ENCODE measurements at places on chromosomes 12 and 14.

DNA sequence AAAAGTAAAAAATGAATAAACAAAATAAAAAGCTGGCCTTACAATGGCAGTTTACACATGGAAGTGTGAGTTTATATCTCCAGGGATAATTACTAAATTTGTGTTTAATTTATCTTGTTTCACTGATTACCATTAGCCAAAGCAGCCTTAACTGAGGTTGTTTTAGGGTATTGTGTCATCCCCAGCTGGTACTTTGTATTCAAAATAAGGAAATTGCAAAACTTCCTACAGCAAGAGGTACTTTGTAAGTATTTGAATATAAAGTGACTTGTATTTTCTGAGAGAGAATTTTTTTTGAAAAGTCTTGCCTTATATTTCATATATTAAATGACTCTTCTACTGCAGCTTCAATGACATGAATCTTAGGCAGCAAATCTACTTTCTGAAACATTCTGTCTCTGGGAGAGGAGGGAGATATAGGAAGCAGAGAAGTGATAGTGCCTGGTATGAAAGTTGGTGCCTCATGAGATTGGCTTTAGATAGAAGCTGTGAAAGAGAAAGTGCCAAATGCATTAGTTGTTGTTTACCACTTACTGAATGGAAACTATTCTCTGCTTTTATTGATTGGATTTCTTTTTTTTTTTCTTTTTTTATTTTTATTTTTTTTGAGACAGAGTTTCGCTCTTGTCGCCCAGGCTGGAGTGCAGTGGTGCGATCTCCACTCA lies 6.7 kb downstream of the FNTB start:
- no peak for DNase-seq

GRCh38 chr14:89325299-89325883 lies 91.6 kb downstream of the FOXN3 start:
- no peak for DNase-seq

- no peak for DNase-seq
Measured at GRCh38 chr12:130762319-130762675, 46.2 kb upstream of the RIMBP2 start.

DNA sequence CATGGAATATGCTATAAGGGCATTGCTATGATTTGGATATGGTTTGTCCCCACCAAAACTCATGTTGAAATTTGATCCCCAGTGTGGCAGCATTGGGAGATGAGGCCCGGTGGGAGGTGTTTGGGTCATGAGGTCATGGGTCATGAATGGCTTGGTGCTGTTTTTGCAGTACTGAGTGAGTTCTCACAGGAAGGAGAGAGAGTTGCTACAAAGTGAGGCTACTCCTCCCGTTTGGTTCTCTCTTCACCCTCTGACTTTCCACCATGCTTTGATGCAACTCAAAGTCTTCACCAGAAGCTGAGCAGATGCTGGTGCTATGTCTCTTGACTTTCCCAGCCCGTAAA lies 388.1 kb upstream of the TMPO start:
- DNase-seq = no peak

DNA sequence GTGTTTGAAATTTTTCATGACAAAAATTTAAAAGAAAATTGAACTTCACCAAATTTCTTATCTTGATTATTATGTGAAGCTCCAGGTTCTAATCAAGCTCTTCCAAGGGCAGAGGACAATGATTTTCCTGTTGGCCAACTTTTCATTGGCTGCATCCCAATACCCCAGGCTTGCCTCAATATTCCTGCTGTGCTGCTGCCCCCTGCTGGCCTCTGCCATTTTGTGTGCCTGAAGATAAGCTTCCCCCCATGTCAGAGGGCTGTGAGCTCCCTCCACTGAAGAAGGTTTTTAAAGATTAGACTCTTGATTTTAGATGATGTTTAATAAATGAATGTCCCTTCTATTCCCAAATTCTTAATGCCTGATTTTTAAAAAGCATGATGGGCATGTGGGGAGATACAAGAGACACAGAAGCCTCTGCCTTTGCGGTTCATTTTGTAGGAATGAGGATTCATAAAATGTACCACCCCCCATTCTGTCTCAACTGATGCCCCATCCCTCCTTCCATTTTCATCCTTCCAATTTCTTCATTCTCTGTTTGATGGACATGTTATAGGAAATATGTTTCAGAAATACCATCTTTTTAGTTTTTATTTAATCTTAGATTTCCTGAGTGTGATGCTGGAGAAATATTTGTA lies 76.7 kb upstream of the RGS6 start:
- no peak for DNase-seq

- DNase-seq = no peak
Measured at GRCh38 chr14:99524091-99524661, 43.0 kb downstream of the CCNK start.
